ENCODE measurements at places on chromosomes 12 and 14. TPM values are rescaled to one million over a fixed set of nuclear protein-coding genes. Genes with fewer than 3 reads are reported as not detected.

GRCh38 chr14:24633353-24633752, 637 bp downstream of the GZMB start:
- peaks cover 3% of the 10 kb centered on the region for H3K27me3 ChIP-seq
- H3K36me3 ChIP-seq = no peaks in the 10 kb centered on the region
- H3K27ac ChIP-seq = peak overlapping the region; percentile 65

DNA sequence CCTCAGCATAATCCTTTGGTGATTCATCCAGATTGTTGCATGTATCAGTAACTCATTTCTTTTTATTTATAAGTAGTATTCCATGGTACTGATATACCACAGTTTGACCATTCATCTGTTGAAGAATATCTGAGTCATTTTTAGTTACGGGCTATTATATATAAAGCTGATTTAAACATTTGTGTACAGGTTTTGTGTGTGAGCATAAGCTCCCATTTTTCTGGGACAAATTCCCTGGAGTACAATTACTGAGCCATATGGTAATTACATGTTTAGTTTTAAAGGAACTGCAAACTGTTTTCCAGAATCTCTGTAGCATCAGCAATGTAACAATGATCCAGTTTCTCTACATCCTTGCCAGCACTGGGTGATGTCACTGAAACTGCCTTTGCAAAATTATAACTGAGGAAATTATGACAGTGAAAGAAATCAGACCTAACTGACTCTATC, 236.2 kb upstream of the KRR1 start:
- no peaks in the 10 kb centered on the region for H3K4me1 ChIP-seq
- no peak for DNase-seq
- H3K27ac ChIP-seq = no peak overlapping the region
- peaks cover 12% of the 10 kb centered on the region for H3K27me3 ChIP-seq
- H3K36me3 ChIP-seq = no peaks in the 10 kb centered on the region

DNA sequence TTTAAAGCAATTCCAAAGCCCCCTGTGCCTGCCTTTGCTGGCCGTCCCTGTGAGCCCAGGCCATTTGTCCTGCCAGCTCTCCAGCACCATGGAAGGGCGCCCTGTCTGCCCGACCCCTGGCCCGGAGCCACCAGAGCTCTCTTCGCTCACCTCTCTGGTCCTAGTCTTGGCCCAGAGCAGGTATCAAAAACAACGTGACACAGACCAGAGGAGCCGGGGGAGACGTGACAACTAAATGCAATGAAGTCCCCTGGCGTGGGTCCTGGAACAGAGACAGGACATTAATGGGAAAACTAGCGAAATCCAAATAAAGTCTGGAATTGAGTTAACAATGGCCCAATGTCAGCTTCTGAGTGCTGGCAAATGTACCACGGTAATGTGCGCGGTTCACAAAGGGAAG, 83.2 kb upstream of the DIO3 start:
- H3K36me3 ChIP-seq = no peaks in the 10 kb centered on the region
- DNase-seq = no peak
- H3K27me3 ChIP-seq = peaks cover 4% of the 10 kb centered on the region

DNA sequence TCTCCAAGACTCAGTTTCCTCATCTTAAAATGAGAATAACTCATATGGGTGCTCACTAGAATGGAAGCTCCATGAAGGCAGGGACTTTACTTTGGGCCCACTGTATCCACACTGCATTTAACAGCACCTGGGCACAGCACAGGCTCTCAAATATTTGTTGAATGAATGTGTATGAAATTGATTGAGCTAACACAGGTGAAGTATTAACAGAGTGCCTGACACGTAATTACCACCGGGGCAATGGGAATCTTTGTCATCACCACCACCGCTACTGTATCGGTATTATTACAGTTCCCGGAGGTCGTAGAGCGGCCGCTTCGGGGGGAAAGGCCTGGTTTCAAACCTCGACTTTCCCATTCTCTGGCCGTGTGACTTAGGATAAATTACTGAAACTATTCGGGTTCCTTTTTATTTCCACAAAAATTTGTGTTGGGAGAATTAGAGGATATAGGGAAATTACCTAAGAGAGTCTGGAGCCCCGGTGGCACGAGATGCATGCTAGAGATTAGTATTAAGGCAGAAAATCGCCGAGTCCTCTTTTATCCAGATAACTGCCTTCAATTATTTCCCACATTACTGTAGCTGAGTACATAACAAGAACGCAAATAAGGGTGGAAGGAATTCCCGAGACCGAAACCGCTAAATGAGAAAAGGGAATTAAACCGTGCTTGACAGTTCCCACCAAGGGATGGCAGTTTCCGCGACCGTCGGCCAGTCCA, 1.0 kb upstream of the RIC8B start:
- peaks cover 28% of the 10 kb centered on the region for H3K27me3 ChIP-seq
- no peak for DNase-seq
- H3K36me3 ChIP-seq = no peaks in the 10 kb centered on the region
- peaks cover 14% of the 10 kb centered on the region for H3K4me1 ChIP-seq

The ESR2 gene
- polyA plus RNA-seq = 1.6 TPM

GRCh38 chr12:42565633-42566032, 23.9 kb downstream of the PRICKLE1 start:
- no peak overlapping the region for H3K4me3 ChIP-seq
- no peaks in the 10 kb centered on the region for H3K36me3 ChIP-seq
- no peaks in the 10 kb centered on the region for H3K27me3 ChIP-seq
- DNase-seq = no peak
- H3K27ac ChIP-seq = no peak overlapping the region
- peaks cover 5% of the 10 kb centered on the region for H3K4me1 ChIP-seq

GRCh38 chr12:10940389-10940788, 1.3 kb upstream of the TAS2R14 start:
- H3K27me3 ChIP-seq = no peaks in the 10 kb centered on the region
- H3K4me1 ChIP-seq = no peaks in the 10 kb centered on the region

The KCNK10 gene
- not detected for polyA plus RNA-seq

- no peak overlapping the region for H3K27ac ChIP-seq
- peaks cover 59% of the 10 kb centered on the region for H3K4me1 ChIP-seq
- H3K4me3 ChIP-seq = no peak overlapping the region
- peaks cover 4% of the 10 kb centered on the region for H3K36me3 ChIP-seq
Observed at GRCh38 chr14:61498303-61498702, 176.9 kb downstream of the PRKCH start.

DNA sequence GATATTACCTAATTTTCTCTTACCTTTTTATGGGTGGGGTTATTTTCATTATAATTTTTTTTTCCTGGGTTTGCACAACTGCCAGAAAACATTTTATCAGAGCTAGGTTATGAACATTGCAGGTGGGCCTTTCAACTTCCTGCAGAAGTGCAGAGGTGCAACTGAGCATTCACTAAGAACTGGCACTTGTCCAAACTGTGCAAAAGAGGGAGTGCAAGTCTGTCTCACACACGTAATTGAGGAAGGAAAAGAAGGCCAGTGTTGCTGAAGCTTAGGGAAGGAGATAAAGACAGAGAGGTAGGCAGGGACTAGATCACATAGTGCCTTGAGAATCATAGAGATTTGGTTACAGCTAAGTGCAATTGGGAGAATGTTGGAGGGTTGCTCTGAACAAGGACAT, 14.1 kb upstream of the AMN1 start:
- peak; percentile 78 for DNase-seq
- peaks cover 76% of the 10 kb centered on the region for H3K4me1 ChIP-seq
- peaks cover 8% of the 10 kb centered on the region for H3K36me3 ChIP-seq
- H3K4me3 ChIP-seq = peak overlapping the region; percentile 74
- H3K27ac ChIP-seq = peak overlapping the region; percentile 48

The ACVRL1 gene
- polyA plus RNA-seq = not detected

- no peaks in the 10 kb centered on the region for H3K36me3 ChIP-seq
- no peaks in the 10 kb centered on the region for H3K4me1 ChIP-seq
- no peak for DNase-seq
- no peak overlapping the region for H3K4me3 ChIP-seq
Observed at GRCh38 chr12:24232531-24232930, 283.1 kb upstream of the SOX5 start.

DNA sequence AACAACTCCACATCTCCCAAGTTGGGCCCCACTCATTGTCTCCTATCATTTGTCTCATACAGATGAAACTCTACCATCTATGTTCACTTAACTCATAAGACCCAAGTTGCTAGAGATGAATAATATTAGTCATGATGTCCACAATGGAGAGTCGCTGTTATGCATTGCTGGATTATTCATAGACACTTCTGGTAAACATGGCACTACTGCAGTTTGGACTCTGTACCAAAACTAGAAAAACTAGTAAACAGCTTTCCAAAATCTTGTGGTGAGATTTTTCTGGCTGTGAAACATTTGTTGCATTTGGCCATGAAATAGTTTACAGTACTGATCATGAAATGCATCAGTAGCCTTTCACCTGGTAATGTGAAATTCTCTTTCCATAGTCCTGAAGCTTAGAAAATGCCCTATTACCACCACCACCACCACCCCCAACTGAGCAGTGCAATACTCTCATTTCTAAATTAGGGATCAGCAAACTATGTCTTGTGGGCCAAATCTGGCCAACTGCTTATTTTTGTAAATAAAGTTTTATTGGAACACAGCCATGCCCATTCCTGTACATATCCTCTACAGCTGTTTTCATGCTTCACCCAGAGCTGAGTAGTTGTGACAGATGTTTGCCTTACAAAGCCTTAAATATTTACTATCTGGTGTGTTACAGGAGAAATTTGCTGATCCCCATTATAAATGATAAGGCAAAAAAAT, 236.5 kb downstream of the DPF3 start:
- H3K36me3 ChIP-seq = peaks cover 6% of the 10 kb centered on the region
- no peak for DNase-seq
